ENCODE measurements at places on chromosomes 4 and X.

- DNase-seq, result no peak
Observed at GRCh38 chrX:19386679-19387078, 43.0 kb downstream of the PDHA1 start.

- DNase-seq, result no peak
Observed at GRCh38 chr4:57182132-57182874, 72.1 kb upstream of the IGFBP7 start.

- no peak for DNase-seq
Observed at GRCh38 chr4:160375772-160376452, 1273.0 kb downstream of the RAPGEF2 start.

DNA sequence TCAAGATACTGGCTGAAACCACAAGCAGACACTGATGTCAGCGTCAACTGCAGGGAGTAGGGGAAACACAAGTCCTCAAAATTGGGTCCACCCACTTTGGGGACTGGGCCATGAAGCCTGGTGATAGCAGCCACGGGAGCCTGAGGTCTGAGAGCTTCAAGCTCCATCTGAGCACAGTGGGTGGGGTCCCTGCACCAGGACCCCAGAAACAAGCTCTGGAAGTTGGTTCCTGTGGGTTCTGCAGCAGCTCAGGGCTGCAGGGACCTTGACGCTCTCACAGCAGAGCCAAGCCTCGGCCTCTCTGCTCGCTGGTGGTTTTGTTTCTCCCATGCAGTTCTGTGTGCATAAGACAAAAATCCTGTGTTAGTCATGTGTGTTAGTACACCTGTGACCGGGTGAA is 54.5 kb downstream of the CPLX1 start:
- DNase-seq, result no peak

DNA sequence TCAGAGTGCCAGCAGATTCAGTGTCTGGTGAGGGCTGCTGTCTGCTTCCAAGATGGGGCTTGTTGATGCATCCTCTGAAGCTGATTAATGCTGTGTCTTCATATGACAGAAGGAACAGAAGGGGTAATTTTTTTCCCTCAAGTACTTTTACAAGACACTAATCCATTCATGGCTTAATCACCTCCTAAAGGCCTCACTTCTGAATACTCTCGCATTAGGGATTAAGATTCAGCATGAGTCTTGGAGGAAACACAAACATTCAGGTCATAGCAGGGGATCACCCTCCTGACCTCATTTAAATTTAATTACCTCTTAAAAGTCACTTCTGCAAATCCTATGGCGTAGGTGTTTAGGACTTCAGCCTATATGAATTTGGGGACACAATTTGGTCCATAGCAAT is 1145.5 kb upstream of the PCDH10 start:
- no peak for DNase-seq

DNA sequence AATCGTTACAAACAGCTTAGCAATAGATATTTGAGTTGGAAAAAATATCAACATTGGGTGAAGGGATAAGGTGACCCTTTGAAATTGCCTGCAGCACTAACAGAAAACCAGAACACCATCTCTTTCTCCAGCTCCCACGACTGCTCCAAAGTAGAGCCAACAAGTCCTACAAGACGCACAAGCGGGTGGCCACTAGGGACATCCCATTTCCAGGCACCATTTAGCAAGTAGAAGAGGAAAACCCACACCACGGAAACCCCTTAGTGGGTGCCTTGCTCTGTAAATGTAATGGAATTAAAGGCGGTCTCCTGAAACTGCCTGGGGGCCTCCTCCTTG is 1.9 kb downstream of the ARHGAP6 start:
- no peak for DNase-seq

- DNase-seq, result no peak
Observed at GRCh38 chr4:18480928-18481327, 459.4 kb upstream of the LCORL start.

- no peak for DNase-seq
Observed at GRCh38 chr4:153476829-153477574, 10.8 kb downstream of the TMEM131L start.

- DNase-seq, result no peak
Observed at GRCh38 chrX:27519226-27519625, 56.1 kb upstream of the PPP4R3C start.

DNA sequence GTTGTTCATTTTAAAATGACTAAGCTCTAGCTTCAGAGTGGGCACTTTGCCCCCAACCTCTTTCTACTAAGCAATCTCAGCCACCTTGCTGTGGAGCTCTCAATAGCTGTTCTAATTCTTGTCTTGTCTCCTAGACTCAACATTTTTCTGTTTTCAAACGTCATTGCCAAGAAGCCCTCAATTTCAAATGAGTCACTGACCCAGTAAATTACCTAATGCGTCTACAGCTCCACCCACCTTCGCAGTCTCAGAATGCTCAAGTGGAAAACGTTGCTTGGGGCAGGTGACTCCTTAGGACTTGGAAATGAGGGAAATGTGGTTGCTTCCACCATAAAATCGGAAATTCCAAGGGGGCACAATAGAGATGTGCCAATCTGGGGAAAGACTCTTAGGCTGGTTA is 59.0 kb downstream of the ING2 start:
- DNase-seq, result no peak

DNA sequence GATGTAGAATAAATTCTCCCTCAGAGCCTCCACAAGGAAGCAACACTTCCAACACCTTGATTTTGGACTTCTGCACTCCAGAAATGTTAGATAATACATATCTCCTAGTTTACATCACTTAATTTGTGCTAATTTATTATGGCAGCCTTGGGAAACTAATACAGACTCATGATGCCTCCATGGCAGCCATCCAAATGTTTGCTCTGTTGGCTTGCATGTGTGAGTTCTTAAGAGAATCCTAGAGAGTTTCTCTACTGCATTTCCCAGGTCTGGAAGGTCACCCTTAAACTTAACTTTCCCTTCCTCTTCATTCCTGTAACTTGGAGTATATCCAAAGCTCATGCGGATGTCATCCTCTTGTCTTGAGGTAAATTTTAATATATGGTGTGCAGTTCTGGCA is 956.1 kb downstream of the ADGRL3 start:
- DNase-seq, result no peak

- no peak for DNase-seq
Observed at GRCh38 chr4:90121676-90122354, 5.4 kb upstream of the CCSER1 start.

DNA sequence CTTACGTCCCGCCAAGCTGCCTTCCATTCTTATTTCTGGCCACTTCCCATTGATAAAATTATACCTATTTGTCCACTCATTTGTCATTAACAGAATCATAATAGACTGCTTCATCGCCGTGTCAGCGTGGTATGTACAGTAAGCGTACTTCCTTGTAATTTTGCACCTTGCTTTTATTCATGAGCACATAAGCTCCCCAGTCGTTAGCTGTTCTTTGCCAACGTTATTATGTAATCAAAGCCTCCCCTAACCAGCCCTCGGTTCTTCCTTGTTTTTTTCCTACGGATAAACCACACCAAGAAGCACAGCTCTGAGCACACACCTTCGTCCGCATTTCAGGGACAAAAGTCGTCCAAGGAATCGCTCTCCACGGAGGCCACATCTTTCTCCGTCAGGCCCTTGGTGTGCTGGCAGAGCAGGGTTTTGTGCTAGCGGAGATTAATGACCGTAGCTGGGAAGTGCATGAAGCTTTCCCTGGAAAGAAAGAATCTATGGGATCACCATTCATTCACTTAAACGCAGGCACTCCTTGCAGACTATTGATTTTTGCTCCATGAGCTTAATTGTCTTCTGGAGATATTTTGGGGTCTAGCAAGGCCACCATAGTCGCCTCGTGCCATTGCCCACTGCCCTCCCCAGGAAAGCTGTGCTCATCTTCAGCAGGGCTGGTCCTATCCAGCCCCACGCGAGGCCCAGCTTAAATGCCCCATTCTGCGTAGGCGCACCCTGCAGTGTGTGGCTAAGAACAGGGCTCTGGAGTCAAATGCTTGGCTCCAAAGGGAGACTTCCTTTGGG is 200.9 kb upstream of the PSAPL1 start:
- no peak for DNase-seq

- DNase-seq, result no peak
Observed at GRCh38 chr4:16513876-16514275, 287.6 kb upstream of the TAPT1 start.

GRCh38 chrX:44349561-44349960 is 6.1 kb upstream of the EFHC2 start:
- DNase-seq, result no peak

DNA sequence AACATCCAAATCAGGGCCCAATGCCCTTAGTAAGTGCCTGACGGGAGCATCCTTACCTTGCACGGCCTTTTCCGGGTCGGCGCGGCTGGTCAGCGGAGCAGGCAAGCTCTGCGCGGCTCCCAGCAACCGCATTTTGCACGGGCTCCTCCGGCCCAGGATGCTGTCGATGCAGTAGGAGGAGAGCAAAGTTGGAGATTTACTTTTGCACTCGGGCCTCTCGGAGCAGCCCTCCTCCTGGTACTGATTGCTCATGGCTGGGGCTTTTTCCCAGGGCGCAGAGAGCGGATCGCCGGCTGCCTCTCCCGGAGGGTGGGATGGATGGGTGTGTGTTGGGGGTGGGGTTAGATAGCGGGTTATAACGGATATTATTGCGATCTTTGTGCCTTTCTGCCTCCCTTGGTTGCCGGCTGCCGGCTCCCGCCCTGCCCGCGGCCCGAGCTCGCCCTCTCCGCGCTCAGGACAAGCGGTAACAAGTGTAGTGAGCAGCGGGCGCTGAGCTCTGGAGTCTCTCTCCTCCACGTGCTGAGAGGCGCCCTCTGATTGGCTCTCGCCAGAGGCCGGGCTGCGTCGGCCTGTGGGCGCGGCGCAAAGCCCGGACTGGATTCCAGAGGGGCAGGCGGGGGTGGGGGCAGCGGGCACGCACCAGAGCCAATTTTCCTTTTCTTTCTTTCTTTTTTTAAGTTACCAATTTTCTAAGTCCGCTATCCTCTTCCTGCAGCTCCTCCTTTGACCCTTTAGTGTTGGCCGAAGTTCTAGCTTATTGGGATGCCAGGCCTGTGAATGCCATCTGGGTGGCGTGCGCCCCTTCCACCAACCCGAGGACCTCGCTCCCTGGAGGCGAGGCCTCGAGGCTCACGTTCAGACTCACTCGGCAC is at the start of gene ARX:
ARX (minus strand) TSS at position 480 of the 875 bp plus-strand sequence; CDS start at position 252, 228 bp downstream.
- peak; percentile 74 for DNase-seq

- no peak for DNase-seq
Observed at GRCh38 chr4:118772767-118773428, 63.0 kb downstream of the SEC24D start.

- DNase-seq, result peak; percentile 73
Observed at GRCh38 chrX:69158166-69158980, 6.9 kb downstream of the PJA1 start.

DNA sequence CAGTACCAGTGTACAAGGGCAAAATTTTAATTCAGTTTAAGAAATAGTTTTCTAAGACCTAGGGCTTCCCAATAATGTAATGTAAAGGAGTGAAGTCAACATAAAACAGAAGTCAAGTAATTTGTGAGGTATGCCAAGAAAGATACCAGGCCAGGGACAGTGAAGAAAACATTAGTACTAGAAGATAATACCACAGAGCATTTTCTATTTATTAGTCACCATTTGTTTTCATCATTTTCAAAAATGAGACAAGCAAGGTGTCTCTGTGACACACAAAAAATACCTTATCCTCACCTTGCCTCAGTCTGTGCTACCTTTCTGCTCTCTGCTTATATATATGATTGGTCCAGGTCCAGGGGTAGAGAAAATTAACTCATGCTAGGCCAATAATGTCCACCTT is 46.8 kb downstream of the VEGFC start:
- DNase-seq, result no peak

- DNase-seq, result no peak
Observed at GRCh38 chrX:128460835-128461234, 408.6 kb upstream of the ACTRT1 start.

GRCh38 chr4:82371497-82371896 is 2.3 kb downstream of the HNRNPD start:
- DNase-seq, result peak; percentile 61

DNA sequence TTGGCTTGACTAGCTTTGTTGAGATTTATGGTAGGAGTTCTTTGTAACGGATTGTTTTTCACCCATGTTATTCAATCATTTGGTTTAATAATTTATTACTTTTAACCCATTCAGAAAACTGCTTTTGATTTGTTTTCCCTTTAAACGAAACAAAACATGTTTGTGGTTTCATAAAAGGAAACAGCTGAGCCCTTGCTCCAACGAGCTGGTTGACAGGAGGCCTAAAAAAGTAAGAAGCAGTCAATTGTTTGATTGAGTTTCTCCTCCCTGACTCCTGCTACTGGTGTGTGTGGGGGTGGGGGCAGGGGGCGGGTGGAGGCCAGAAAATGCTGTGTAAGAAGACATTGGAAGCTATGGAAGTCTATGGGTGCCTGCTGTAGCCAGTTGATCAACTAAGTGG is 102.8 kb downstream of the CHRDL1 start:
- no peak for DNase-seq

GRCh38 chrX:15188039-15188438 is 81.8 kb downstream of the ASB9 start:
- no peak for DNase-seq

DNA sequence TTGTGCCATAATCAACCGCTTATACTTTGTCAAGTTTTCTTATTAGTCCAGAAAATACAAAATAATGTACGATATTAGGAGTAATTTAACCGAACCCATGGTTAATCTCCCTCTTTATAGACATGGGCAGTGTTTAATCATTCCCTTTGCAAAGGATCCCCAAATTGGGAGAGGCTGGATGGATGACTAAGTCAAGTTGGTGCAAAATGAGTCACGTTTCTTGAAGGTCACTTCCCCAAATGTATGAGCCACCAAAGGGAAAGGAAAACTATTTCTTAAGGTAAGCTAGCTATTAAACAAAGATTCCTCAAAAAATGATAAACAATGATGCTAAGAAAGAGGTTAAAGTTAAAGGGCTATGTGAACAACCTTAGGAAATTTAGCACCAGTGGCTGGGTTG is 17.5 kb downstream of the MAML3 start:
- no peak for DNase-seq

DNA sequence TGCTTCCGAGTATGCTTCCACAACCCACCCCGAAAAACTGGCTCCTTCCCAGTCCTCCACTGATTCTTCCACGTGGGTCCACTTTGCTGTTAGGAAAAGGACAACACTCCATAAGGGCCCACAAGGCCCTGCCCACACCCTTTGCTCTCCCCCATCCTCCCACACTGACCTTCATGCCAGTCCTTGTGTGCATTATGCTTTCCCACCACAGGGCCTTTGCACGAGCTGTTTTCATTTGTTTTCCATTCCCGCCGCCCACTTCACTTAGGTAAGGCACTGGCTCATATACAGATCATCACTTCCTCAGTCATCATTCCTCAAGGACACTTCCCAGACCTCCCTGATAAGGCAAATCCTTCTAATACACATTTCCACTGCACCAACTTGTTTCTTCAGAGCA is 16.8 kb upstream of the SEL1L3 start:
- DNase-seq, result no peak

- no peak for DNase-seq
Observed at GRCh38 chrX:71910986-71911730, 513 bp downstream of the NHSL2 start.

GRCh38 chr4:152459326-152459725 is 76.6 kb downstream of the FBXW7 start:
- no peak for DNase-seq

DNA sequence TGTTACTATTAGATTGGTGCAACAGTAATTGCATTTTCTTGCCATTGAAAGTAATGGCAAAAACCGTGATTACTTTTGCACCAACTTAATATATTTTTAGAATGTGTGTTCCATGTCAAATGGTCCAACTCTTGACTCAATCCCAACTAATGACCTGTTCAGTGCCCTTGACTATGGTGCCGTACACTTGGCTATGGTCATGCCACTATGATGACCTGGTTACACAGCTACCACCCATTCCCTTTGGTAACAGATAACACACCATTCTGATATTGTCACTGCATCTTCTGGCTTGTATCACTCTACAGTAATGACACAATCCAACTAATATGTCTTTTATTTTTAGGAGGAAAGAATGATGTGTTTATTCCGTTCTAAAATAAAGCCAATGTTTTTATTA is 469.4 kb downstream of the DMD start:
- no peak for DNase-seq

All from hematopoietic multipotent progenitor cell treated with erythropoietin and hydrocortisone succinate and interleukin-3 and kit ligand, for 6 days (in vitro differentiated cells).